ENCODE measurements at places on chromosomes 2 and 18.

GRCh38 chr2:101882769-101883307, 108.9 kb upstream of the IL1R2 start:
- no peak for DNase-seq

GRCh38 chr18:9321017-9321452, 13.5 kb upstream of the TWSG1 start:
- DNase-seq, result no peak

- DNase-seq, result no peak
Measured at GRCh38 chr2:235978022-235978421, 190.2 kb downstream of the GBX2 start.

DNA sequence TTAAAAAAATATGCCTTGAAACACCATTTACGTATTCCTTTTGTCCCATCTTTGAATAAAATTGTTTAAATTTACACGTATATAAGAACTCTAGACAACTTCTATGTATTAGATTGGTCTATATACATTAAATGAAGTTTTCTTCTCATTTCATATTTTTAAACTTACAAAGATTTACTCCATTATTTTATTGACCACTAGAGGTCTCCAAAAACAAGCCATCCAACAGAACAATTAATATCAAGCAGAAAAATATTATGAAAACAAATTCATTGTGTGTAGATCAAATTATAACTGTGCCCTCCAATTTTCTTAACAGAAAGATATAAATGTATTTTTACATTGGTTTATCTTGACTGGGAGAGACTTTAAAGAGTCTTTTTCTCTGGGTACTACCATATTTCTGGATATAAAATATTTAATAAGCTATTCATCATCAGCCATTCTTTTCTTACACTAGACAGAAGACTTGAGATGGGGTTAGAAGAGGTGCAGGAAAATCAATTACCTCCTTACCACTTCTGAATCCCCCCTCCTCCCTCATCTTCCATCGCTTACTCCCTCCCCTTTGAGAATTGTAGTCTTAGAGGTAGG, 66.5 kb downstream of the DPP4 start:
- no peak for DNase-seq

DNA sequence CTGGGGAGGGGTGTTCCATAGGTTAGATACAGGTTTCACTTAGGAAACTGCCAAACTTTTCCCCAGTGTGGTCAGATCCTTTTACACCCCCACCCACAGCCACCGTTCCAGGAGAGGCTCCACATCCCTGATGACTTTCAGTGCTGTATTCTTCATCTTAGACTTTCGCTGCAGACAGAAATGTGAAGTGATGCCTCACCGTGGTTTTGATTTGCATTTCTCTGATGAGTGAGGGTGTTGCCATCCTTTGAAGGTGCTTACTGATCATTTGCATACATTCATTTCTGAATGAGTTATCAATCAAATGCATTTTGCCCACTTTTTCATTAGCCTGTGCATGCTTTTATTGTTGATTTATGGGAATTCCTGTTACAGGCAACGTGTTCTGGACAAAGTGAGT, 14.9 kb downstream of the COPS9 start:
- DNase-seq, result no peak

DNA sequence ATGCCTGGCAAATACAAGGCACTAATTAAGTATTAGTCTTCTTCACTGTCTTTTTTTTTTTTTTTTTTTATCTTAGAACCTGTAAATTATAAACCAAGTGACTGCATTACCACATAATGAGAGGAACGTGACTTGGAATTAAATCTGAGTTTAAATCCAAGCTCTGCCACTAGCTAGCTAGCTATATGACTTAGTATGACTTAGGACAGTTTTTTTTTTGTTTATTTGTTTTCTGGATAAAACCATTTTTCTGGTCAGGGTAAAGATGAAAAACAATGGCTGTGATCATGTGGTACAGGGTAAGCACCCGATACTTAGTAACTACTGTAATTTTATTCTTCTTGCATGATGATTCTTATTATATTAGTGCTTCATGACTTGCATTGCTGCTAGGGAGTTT, 191.8 kb upstream of the LRRTM1 start:
- no peak for DNase-seq

GRCh38 chr2:168889635-168890005, 610 bp downstream of the SPC25 start:
- no peak for DNase-seq

DNA sequence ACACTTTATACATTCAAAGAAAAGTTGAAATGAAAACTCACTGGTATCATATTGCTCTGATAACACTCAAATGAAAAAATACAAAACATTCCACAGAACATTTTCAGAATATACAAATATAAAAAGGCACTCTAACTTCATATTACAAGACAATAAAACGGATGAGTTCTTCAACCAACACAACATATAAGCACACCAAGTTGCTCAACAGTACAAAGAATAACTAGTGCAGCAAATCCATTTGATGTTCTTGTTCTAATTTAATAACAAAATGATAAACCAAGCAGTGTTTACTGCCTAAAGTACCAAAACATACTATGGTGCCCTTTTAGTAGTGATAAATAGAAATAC, 60.8 kb upstream of the PGAP1 start:
- DNase-seq, result no peak

GRCh38 chr2:173397539-173397938, 42.9 kb downstream of the CDCA7 start:
- no peak for DNase-seq

GRCh38 chr18:58416704-58417683, 211.9 kb downstream of the ALPK2 start:
- no peak for DNase-seq

DNA sequence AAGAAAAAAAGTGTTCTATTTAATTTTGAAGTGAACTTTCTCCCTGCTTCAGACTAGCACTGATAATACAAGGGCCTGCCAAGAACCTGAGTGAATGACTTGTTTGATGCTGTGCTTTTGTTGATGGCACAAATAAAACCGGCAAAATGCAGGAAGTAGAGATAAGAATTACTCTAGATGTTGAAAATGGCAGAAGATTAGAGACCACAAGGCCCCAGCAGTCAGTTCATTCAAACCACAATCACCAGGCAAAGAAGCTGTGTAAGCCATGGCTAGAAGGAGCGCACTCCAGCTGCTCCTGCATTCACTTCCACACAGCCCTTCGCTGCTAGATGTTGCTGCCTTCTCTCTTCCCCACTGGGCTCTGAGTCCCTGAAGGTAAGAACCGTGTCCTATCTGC, 297.1 kb downstream of the AGPS start:
- DNase-seq, result no peak

- no peak for DNase-seq
Measured at GRCh38 chr2:152319822-152320570, 15.0 kb upstream of the FMNL2 start.

- no peak for DNase-seq
Measured at GRCh38 chr2:120302301-120302700, 43.6 kb upstream of the INHBB start.

DNA sequence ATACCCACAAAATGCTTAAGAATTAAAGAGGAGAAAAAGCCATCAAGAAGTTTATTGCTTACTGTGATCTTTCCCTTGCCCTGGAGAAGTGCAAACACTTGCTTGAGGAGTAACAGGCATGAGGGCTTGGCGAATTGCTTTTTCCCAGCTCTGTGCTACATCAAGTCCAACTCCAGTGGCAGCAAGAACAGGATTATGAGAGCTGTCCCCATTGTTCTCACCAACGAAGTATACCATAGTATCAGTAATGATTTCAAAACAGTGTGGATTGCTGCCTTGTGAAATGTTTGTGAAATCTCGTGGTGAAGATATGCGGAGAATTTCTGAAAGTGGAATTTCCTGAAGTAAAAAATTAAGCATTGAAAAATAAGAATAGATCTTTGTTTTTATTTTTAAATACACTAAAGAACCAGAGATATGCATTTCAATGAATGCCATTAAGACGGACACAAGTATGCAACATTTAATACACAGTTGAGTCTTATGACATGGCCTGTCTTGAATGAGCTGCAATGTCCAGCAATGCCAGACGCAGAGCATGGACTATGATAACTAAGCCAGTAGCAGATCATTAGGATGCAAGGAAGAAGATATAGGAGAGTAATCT, 43.0 kb downstream of the NDUFAF7 start:
- DNase-seq, result no peak

Measured in T-helper 1 cell (primary cell).